Spinal cord (tissue), 10 donors: ENCODE measurements at places on chromosomes 4 and X. TPM values are rescaled to one million over a fixed set of nuclear protein-coding genes. Genes with fewer than 3 reads are reported as not detected.

DNA sequence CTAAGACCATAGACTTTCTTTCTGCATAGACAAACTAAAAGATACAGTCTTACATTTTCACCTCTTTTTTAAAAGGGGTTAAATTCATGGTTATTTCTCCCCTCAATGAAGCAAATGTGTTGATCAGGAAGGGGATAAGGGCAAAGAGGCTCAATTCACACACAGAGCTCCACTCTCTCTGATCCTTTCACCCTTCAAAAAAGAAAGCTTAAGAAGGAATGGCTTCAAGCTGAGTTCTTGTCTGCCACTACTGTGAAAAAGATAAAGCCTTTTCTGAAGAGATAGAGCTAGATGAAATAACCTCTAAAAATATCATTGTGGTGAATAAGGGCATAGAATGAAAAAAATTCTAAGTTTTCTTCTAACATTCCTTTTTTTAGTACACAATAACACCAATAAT lies 28.3 kb downstream of the SEPSECS start:
- no peak for DNase-seq
- no peak overlapping the region for H3K4me3 ChIP-seq
- no peaks in the 10 kb centered on the region for H3K4me1 ChIP-seq
- H3K27ac ChIP-seq: no peak overlapping the region
- no peaks in the 10 kb centered on the region for H3K27me3 ChIP-seq
- H3K36me3 ChIP-seq: no peaks in the 10 kb centered on the region

The CDX4 gene
- total RNA-seq: not detected

DNA sequence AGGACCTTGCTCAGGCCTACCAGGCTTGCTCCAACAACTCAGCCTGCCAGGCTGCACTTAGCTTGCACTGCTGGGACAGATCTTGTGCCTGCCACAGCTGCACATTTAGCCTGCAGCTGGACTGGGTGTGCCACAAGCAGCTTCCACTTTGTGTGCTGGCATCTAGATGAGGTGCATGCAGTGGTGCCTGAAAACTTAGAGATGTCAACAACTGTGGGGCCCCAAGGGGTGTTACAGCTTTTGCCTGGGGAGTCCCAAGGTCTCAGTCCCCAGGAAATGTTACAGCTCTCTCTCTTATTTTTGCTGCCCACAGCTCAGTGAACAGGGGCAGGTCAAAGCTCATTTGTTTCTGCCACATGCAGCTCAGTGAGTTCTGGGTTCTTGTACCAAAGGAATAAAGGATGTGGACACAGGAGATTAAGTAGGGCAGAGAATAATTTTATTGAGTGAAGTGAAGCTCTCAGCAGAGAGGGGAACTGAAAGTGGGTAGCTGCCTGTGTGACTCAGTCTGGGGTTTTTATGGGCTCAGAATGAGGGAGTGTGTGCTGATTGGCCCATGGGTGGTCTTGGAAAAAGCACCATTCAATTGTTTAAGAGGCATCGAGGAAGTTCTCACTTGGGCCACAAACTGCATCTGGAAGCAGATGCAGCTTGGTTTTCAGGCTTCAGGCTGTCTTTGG lies 828.3 kb downstream of the TECRL start:
- no peak overlapping the region for H3K4me3 ChIP-seq
- no peaks in the 10 kb centered on the region for H3K4me1 ChIP-seq
- no peaks in the 10 kb centered on the region for H3K27me3 ChIP-seq
- DNase-seq: no peak
- no peak overlapping the region for H3K27ac ChIP-seq
- no peaks in the 10 kb centered on the region for H3K36me3 ChIP-seq

GRCh38 chrX:111634823-111635729 lies 45.9 kb upstream of the ALG13 start:
- peaks cover 3% of the 10 kb centered on the region for H3K27me3 ChIP-seq
- no peaks in the 10 kb centered on the region for H3K4me1 ChIP-seq
- no peak overlapping the region for H3K4me3 ChIP-seq
- H3K27ac ChIP-seq: no peak overlapping the region
- DNase-seq: no peak

DNA sequence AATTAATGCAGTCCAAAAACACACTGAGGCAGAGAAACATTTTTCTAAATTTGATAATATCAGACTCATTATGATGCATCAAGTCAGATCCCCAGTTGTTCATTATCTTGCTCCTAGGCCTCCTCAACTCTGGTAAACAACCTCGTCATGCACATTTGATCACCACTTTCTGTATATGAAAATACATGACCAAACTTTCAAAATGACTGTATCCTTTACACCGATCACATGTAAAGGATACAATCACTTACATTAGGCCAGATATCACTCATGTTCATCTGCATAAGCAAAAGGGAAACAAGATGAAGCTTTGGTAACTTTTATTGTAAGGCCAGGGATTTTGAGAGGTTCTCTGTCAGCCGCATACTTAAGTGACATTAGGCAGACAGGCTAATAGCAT lies 99.4 kb upstream of the IL1RAPL1 start:
- no peaks in the 10 kb centered on the region for H3K27me3 ChIP-seq
- H3K36me3 ChIP-seq: no peaks in the 10 kb centered on the region
- no peaks in the 10 kb centered on the region for H3K4me1 ChIP-seq
- H3K27ac ChIP-seq: no peak overlapping the region
- no peak overlapping the region for H3K4me3 ChIP-seq
- DNase-seq: no peak
